Activated B cell treated with CpG ODN at 0.5 μM for 24 hours (primary cell): ENCODE measurements at places on chromosomes 2 and 18. TPM values are rescaled to one million over a fixed set of nuclear protein-coding genes. Genes with fewer than 3 reads are reported as not detected.

LDAH gene
- 31.2 and 31.7 TPM in 2 replicates for total RNA-seq

CRYGC gene
- not detected in 2 replicates for total RNA-seq

UGT1A9 gene
- not detected in 2 replicates for total RNA-seq

ITPRIPL1 gene
- 2.7 and 4.4 TPM in 2 replicates for total RNA-seq

ABCB11 gene
- total RNA-seq, result 0.05 TPM in 1 of 2 replicates, not detected in the other

GRCh38 chr2:76711490-76711889 is 810.7 kb downstream of the LRRTM4 start:
- H3K36me3 ChIP-seq, result no peaks in the 10 kb centered on the region
- no peaks in the 10 kb centered on the region for H3K4me1 ChIP-seq
- H3K27me3 ChIP-seq, result no peaks in the 10 kb centered on the region
- H3K27ac ChIP-seq, result no peak overlapping the region

DNA sequence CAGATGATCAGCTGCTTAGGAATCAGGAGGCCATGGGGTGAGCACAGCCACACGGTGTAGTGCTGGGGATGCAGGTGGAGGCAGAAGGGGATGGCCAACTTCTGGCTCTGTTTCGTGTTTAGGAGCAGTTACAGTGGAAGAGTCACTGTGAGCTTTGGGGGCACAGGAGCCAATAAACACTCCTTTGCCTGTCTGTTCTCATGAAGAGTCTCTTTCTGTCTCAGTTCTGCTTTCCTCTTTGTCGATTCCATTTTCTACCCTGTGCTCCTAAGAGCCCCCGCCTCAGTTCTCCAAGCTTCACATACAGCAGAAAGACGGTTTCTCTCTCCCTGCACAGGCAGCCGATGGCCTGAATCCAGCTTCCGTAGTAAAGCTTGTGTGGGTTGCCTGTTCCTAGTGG is 21.0 kb upstream of the RRM2 start:
- H3K27me3 ChIP-seq, result peaks cover 1% of the 10 kb centered on the region
- H3K27ac ChIP-seq, result no peak overlapping the region
- DNase-seq, result no peak
- peaks cover 2% of the 10 kb centered on the region for H3K4me1 ChIP-seq

DNA sequence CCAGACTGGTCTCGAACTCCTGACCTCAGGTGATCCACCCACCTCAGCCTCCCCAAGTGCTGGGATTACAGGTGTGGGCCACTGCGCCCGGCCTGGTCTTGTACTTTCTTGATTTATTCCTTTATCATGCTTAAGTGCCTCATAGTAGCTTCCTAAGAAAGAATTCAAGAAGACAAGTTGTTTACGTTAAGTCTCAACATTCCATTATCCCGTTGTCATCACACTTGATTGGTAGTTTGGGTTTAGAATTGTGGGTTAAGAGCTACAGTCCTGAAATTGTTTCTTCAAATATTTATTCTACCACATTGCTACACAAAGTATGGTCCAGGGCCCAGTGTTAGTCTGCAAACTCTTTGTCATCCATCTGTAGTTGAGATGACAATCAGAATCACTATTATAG is 194.0 kb downstream of the VWC2L start:
- H3K4me1 ChIP-seq, result no peaks in the 10 kb centered on the region
- no peak overlapping the region for H3K4me3 ChIP-seq
- no peak overlapping the region for H3K27ac ChIP-seq

- DNase-seq, result no peak
- no peaks in the 10 kb centered on the region for H3K36me3 ChIP-seq
- no peak overlapping the region for H3K27ac ChIP-seq
- H3K4me1 ChIP-seq, result no peaks in the 10 kb centered on the region
Measured at GRCh38 chr2:199309411-199309810, 148.3 kb downstream of the SATB2 start.

- DNase-seq, result no peak
- no peak overlapping the region for H3K4me3 ChIP-seq
- no peaks in the 10 kb centered on the region for H3K4me1 ChIP-seq
- H3K36me3 ChIP-seq, result peaks cover 8% of the 10 kb centered on the region
Measured at GRCh38 chr2:99275882-99276281, 20.4 kb upstream of the LYG2 start.

GRCh38 chr18:78658531-78658930 is 321.1 kb upstream of the SALL3 start:
- H3K4me3 ChIP-seq, result no peak overlapping the region
- H3K27me3 ChIP-seq, result no peaks in the 10 kb centered on the region
- no peak for DNase-seq
- H3K36me3 ChIP-seq, result no peaks in the 10 kb centered on the region
- no peaks in the 10 kb centered on the region for H3K4me1 ChIP-seq

DNA sequence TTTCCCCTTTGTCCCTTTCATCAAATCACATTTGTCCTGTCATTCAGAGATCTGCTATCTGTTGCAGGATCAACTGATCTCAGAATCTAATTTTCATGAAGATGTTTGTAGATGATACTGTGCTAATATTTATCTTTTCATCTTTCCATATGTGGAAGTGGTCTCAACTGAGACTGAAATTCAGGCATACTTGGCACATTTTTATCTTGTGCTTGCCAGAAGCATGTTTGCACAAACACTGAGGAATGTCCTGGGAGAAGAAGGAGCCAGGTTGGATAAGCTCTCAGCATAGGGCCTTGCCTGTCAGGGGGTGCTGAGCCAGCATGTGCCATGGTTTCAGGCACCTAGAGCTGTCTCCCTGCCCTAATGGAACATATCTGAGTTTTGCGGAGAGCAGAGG is 24.5 kb upstream of the MMADHC start:
- no peak overlapping the region for H3K4me3 ChIP-seq
- H3K27ac ChIP-seq, result no peak overlapping the region
- peaks cover 3% of the 10 kb centered on the region for H3K27me3 ChIP-seq
- H3K4me1 ChIP-seq, result no peaks in the 10 kb centered on the region

DNA sequence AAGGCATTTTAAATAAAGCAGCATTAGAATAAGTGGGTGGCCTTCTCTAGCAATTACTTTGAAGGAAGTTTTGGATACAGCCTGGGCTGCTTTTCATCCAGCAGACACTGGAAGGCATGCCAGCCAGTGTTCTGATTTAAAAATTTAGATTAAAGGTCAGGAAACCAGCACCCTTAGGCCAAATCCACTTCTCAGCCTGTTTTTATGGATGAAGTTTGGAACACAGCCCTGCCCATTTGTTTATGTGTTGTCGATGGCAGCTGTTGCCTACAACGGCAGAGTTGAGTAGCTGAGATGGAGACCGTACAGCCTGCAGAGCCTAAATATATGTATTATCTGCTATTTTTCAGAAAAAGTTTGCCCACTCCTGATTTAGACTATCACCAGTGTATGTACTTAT is 313.6 kb upstream of the ACVR2A start:
- H3K27me3 ChIP-seq, result no peaks in the 10 kb centered on the region
- no peaks in the 10 kb centered on the region for H3K36me3 ChIP-seq
- H3K4me3 ChIP-seq, result no peak overlapping the region
- H3K4me1 ChIP-seq, result no peaks in the 10 kb centered on the region
